ENCODE measurements at places on chromosomes 3 and 15.
A peak's percentile ranks its signal among the peaks of the same experiment; 100 is the strongest.

DNA sequence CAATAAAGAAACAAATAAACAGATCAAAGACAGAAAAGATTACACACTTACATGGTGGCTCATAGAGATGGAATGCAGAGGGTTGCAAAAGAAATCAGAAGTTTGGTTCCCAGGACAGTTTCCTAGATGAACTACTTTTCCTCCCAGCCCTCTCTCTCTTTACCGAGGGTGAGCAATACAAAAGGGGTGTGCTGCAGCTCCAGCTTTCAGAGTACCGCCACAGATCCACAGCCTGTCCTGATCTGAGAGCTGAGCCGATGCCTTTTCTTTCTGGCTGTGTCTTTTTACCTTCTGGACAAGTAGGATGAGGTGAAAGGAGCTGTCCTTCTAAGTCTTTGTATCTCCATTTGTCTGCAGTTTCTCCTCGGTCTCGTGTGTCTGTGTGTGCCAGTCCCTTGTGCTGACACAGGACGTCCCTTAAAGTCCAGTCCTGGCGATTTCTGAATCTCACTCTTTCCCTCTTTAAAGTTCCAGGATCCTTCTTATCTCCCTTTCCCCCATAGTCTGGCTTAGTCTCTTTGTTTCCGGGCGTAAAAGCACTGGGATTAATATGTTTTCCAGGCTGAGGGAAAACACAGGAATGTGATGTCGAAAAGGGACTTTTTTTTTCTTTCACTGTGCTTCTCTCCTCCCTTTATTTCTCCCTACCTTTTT, 540 bp downstream of the CCDC80 start:
- no peak for DNase-seq

- peak; percentile 21 for DNase-seq
These were observed 75.6 kb upstream of the LMOD3 start for GRCh38 chr3:69197922-69198530.

GRCh38 chr15:74964794-74965193, 8.2 kb upstream of the RPP25 start:
- no peak for DNase-seq

- DNase-seq, result no peak
These were observed 3.4 kb downstream of the PARP9 start for GRCh38 chr3:122560680-122561079.

- DNase-seq, result no peak
These were observed 71.0 kb upstream of the MDFIC2 start for GRCh38 chr3:70383360-70383831.

DNA sequence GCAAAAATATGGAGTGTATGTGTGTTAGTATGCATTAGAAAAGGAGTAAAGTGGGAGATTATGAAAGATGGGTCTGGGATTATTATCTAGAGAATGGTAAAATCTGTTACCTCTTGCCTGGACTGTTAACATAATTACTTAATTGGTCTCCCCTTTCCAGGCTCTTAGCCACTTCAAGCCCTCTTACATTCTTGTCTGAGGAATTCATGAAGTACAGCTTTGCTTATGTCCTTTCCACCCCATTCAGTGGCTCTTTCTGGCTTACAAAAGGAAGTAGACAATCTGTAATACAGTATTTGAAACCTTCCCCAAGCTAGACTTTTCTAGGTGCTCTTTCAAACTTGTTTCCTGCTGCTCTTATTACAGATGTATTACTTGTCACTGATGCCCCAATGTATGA, 129.8 kb downstream of the MBNL1 start:
- DNase-seq, result no peak

GRCh38 chr3:38109580-38110313, 27.2 kb downstream of the ACAA1 start:
- no peak for DNase-seq

DNA sequence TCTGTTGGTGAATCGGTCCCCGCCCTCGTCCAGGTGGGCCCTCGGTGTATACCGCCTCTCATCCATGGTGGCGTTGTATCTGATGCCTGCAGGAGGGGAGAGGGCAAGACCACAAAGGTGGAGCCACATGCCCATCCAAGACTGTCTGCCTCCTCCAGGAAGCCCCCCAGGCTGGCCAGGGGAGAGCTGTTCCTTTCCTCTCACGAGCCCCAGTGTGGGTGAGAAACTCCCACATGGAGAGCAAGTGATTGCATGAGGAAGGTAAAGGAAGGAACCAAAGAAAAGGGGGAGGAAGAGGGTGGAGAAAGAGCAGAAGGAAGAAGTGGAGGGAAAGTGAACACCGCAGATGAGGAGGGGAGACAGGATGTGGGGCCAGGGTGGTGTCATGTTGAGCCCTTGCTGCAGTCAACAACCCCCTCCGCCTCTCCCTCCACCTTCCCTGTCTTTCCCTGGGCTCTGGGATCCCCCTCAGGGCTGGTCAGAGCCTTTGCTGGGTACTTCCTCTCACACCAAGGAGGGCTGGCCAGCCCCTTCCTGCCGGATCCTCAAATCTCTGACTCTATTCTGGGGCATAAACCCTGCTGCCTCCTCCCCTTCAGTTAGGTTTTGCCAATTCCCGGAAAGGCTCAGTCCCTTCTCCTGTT, 49.3 kb downstream of the FEM1B start:
- DNase-seq, result no peak

DNA sequence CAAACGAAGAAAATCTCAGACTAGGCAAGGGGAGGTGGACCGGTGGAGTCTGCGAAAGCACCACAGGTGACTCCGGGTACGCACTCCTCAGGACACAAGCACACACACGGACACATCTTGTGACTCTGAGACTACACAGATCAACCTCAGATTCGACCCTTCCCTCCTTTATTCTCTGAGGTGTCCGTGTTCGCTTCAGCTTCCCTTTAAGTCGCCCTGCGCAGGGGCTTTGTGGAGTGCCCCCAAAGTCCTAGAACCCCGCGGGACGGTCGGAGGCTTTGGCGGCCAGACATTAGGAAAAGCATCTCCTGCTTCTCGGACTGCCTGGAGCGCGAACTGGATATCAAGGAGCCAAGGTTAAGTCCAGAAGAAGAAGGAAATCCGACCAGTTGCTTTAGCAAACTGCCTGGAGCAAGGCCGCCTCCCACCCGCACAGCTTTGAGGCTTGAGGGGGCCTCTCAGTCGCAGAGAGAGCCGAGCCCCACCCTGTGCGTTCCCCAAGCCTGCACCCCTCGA, 730 bp downstream of the DGKG start:
- no peak for DNase-seq

GRCh38 chr3:187735383-187735782, 9.9 kb downstream of the BCL6 start:
- no peak for DNase-seq

DNA sequence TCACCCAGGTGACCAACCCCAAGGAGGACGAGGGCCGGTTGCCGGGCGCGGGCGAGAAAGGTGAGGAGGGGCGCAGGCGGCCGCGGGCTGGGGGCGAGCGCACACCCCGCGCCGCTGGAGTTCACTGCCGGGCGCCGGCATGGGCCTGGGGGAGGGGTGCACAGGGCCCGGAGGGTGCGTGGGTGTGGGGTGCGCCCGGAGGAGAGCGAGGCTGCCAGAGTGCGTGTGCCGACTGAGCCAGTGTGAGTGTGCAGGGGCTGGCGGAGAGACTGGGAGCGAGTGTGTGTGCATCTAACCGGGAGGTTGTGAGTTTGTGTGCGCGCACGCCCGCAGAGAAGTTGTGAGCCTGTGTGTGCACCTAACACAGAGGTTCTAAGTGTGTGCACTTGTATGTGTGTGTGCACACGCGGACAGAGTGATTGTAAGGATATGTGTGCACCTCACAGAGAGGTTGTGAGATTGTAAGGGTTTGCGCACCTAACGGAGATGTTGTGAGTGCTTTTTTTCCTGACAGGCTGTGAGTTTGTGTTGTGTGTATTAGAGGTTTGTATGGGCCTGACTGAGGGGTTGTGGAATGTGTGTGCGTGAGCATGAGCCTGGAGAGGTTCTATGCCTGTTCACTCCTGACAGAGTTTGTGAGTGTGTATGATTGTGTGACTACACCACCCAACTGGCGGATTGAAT, 681 bp downstream of the CTDSPL start:
- DNase-seq, result no peak

DNA sequence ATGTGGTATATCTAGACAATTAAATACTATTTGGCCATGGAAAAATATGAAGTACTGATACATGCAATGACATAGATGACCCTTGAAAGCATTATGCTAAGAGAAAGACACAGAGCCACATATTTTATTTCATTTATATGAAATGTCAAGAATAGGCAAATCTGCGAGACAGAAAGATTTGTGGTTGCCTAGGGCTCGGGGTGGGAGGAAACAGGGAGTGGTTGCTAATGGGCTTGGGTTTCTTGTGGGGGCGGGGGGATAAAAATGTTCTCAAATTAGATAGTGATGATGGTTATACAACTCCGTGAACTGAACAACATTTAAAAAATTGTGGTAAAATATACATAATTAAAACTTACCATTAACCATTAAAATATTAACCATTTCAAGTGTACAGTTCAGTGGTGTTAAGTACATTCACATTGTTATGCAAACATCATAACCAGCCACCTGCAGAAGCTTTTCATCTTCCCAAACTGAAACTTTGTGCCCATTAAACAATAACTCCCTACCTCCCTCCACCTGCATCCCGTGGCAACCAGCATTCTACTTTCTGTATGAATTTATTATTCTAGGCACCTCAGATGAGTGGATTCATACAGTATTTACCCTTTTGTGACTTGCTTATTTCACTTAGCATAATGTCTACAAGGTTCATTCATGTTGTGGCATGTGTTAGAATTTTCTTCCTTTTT, 24.3 kb upstream of the ANP32A start:
- no peak for DNase-seq

DNA sequence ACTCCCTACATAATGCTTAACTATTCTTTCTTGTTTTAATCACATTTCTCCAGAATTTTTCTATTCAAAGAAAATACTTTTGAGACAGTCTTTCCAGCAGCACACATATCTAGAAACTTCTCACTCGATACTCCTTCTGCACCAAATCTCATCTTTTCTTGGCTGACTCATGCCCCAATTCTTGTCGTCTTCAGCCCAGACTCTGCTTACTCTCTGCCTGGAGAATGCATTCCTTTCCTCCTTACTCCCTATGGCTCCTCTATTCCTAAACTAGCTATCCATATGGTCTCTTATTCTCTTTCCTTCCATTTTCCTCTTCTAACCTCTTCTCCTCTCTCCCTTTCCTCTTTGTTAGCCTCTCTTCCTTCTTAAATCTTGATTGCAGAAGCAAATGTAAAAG, 158.7 kb downstream of the GBE1 start:
- no peak for DNase-seq

DNA sequence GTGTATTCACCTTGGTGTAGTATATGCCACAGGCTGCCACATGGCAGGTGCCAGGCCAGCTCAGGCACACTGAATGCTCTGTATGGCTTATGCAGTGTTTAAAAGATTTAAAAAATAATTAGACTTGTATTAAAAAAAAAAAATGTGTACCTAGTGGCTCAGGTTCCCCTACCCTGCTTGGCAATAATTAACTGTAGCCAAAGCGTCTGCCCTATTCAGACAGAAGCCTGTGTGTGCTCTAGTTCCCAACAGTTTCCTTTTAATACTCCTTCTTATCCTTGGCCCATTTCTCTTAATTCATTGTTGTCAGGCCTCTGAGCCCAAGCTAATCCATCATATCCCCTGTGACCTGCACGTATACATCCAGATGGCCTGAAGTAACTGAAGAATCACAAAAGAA, 752.2 kb upstream of the CFAP20DC start:
- DNase-seq, result no peak

GRCh38 chr15:39919748-39920509, at the start of gene GPR176:
TSS of gene GPR176 (minus strand) at chr15:39920266. CDS start at chr15:39920026, 240 bp downstream.
- peak; percentile 66 for DNase-seq

DNA sequence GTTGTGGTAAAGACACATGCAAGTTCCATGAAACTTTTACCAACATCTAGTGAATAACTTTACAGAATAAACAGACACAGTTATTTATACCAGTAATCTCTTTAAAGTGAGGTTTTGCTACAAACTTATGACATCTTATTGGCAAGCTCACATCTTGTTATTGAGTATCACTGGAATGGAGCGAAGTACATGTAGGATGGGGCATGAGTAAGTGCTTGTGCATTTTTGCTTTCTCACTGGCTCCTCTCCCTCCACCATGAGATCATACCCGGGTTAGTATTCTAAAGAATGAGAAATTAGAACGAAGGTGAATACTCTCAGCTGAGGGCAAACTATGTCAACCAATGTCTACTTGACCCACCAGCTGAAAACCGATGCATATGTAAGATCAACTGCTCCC, 193.3 kb upstream of the ZNF717 start:
- no peak for DNase-seq

DNA sequence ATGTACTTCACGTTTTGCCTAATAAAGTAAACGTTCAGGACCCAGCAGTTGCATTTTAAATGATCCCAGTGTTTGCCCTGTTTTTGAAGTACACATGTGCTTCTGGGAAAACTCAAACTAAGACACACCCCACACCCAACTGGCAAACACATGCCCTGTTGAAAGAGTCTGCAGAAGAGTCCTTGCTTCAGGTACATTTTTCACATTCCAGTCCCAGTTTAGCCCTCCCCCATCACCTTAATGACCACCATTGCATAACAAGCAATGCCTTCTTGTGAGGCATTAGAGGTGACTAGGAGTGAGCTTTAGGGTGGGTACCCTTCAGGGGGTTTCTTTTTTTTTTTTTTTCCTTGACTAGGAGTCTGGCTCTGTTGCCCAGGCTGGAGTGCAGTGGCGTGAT, 322.3 kb downstream of the CNTN4 start:
- no peak for DNase-seq

DNA sequence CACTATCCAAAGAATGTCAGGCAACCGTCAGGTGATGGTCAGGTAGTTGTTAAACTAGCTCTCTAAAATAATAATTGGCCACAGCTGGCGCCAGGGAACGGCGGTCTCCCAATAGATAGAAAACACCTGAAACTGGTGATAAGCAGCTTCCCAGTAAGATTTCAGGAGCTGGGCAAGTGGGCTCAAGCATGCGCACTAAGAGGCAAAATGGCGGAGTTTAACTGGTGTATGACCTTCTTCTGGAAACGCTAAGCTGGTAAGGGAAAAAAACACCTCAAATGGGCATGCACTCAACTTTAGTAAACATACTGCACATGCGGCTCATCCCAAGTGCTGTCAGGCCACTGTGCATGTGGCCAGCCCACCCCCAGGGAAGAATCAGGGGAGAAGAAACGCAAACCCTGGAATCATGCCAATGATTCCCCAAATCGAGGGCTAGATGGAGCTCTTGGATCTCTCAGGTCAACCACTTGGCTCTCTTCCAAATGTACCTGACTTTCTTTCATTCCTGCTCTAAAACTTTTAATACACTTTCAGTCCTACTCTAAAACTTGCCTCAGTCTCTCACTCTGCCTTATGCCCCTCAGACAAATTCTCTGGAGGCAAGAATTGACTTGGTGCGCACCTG, 195.0 kb downstream of the ZNF621 start:
- DNase-seq, result no peak
